ENCODE measurements at places on chromosomes 4 and X.

- no peak for DNase-seq
Observed at GRCh38 chr4:41319553-41319952, 62.8 kb downstream of the UCHL1 start.

GRCh38 chrX:125131164-125131563 is 188.5 kb upstream of the TEX13C start:
- no peak for DNase-seq

DNA sequence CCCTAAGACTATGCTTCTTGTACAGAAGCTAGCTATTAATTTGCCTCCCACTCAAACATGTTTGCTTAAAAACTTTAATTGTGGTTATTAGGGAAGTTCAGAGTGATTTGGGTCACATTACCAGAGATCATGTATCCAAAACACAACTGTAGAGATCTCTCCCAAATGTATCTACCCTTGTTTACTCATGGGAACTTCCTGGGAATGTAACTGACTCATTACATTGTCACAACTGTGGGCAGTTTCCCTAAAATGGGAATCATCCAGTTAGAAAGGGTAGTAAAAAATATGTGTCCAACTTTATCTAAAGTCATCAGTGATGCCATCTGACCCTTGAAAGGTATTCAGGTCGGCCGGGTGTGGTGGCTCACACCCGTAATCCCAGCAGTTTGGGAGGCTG is 40.3 kb upstream of the GLRA3 start:
- DNase-seq = no peak

- DNase-seq = no peak
Observed at GRCh38 chrX:126124721-126125120, 41.4 kb downstream of the DCAF12L2 start.

DNA sequence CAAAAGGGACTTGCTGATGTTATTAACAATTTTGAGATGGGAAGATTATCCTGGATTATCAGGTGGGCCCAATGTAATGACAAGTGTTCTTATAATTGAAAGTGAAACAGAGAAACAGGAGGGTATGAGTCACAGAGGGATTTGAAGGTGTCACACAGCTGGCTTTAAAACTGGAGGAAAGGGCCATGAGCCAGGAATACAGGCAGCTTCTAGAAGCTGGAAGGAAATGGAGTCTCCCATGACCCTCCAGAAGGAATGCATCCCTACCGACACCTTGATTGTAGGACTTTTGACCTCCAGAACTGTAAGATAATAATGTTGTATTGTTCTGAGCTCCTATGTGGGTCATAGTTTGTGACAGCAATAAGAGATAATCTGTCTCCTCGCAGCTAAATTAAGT is 98.0 kb upstream of the STIM2 start:
- no peak for DNase-seq

GRCh38 chr4:20288846-20289512 is 37.3 kb downstream of the SLIT2 start:
- no peak for DNase-seq

Measured in RWPE2 (cell line).